ENCODE measurements at places on chromosomes 5 and 9.

- DNase-seq = no peak
Measured at GRCh38 chr9:120363697-120364096, 216.3 kb downstream of the CDK5RAP2 start.

DNA sequence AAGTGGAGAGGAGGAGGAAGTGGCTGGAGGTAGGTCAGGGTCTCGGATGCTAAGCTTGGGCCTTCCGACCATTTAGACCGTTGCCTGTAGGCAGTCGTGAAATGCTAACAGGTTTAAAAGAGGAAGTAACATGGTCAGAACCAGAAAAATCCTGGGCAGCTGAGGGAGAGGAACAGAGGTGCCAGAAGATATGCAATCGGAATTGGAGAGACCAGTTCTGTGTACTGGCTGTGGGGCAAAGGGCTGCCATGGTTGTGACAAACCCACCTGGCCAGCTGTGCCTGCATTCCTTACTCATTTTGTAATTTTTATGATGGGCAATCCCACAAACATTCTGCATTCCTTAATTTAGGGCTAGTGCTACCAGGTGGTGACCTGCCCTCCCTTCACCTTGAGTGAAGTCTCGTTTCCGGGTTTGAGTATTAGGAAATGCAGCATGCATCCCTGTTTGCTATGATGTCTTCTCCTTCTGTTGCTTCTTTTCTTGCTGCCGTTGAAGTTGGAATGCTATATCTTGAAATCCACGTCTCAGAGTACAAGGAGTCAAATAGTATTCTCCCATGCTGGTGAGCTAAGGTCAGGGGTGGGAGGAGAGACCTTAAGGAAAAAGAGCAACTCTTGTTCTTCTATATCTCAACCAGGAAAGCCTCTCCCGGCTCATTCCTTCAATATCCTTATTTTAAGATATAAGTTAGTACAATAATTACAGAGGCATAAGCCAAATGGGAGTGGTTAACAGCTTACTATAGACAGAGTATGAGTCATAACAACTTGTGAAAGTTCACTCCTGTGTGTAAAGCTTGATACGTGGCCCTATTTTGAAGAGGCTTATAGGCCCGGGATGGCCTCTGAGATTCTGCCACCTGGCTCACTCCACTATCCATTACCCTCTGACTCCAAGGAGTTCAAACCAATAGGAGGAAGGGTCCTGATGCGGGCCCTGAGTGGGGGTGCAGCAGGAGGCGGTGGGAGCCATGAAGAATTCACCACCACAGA lies 37.0 kb downstream of the B4GALT1 start:
- DNase-seq = no peak

- peak; percentile 45 for DNase-seq
Measured at GRCh38 chr5:66828548-66829357, 232.6 kb downstream of the MAST4 start.

DNA sequence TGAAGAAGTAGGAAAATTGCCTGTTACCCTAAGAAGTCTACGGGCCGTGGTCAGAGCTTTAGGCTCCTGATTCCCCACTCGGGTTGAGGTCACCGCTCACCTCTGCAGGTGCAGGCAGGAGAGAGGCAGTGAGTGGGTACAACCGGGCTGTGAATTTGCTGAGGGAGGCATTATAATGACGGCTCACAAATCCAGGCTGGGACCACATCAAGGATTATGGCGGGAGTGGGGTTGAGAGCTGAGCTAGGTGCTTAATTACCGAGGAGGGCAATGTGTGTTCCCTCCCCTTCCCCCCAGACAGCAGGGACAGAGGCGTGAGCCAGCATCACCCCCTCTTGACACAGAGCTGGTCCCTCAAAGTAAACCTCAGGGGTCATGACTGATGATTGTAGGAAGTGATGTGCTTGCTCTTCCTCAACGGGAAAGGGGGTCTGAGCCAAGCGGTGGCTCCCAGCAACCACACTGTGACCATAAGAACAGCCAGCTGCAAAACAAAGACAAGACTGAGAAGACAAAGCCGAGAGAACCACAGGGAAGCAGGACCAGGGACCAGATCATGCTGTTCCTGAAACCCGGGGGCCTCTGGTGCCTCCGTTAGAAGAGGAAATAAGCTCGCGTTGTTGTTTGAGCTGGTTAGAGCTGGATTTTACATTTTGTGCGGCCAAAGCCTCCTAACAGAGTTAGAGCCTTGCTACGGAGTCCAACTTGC lies 77.7 kb downstream of the OLFM1 start:
- DNase-seq = no peak

GRCh38 chr5:72338689-72339209 lies 18.6 kb downstream of the PTCD2 start:
- DNase-seq = no peak

GRCh38 chr9:96646081-96646991 lies 8.8 kb downstream of the PRXL2C start:
- peak; percentile 84 for DNase-seq

DNA sequence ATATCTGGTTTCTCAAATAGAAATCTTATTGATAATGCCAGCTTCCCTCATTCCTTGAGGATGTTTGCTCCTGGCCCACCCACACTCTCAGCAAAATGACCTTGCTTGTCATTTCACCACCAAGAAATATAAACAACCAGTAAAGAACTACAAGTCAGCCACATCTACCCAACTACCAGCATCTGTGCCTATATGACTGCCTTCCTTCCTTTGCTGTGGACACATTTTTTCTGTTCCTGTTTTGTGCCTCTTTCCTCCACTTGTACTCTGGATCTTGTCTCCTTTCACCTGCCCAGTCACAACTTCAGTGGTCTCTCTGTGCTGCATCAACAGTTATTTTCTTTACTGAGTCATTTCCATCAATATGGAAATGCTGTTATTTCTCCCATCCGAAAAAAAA lies 20.3 kb downstream of the KIF2A start:
- no peak for DNase-seq

GRCh38 chr9:75713335-75713734 lies 177.1 kb upstream of the PCSK5 start:
- no peak for DNase-seq

DNA sequence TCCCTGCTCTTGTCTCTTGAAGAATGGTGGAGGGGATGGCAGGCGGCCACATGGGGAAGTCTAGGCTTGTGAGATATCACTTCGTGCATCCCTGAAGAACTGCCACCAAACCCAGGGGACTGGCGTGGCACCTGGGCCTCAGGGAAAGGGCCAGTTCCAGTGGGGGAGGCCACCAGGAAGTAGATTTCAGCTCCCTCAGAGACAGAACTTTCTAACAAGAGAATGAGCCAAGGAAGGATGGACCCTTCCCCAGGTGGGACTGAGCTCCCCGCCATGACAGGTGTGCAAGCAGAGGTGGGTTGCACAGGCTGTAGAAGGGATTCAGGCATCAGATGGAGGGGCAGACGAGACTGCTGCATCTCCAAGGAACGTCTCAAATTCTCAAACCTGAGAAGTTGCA lies 193.9 kb downstream of the GABBR2 start:
- DNase-seq = no peak

DNA sequence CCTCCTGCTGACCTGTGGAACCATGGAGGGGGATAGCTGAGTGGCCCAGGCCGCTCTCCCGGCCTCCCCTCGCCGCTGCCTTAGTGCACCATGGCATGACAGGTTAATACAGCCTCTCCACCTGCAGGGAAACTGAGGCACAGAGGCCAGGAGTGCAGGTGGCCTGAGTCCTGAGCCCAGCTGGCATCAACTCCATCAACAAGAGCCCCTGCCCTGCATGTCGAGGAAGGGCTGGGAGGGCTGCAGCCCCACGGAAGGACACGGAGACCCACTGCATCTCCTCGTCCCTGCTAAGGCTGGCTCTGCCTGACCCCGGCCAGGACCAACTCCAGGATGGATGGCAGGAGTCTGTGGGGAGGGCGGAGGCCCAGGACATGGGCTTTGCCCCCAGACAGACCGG lies 27.2 kb downstream of the CCDC187 start:
- DNase-seq = no peak

DNA sequence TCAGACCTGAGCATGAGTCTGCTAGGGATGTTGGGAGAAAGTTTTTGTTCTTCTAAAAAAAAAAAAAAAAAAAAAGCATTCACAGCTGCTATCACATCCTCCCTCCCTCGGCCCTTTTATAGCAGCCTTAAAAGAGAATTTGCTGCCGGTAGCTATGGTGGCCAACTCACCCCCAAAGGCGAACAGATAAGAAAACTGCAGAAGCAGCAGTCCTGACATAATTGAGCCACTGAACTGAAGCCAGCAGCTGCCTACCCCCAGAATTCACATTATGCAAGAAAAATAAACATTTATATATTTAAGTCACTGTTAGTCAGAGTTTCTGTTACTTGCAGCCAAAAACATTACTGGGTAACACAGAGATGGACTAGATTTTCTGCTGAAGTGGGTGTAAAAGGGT lies 124.3 kb upstream of the SMARCA2 start:
- no peak for DNase-seq

- no peak for DNase-seq
Measured at GRCh38 chr9:85630676-85631075, 111.1 kb downstream of the AGTPBP1 start.

DNA sequence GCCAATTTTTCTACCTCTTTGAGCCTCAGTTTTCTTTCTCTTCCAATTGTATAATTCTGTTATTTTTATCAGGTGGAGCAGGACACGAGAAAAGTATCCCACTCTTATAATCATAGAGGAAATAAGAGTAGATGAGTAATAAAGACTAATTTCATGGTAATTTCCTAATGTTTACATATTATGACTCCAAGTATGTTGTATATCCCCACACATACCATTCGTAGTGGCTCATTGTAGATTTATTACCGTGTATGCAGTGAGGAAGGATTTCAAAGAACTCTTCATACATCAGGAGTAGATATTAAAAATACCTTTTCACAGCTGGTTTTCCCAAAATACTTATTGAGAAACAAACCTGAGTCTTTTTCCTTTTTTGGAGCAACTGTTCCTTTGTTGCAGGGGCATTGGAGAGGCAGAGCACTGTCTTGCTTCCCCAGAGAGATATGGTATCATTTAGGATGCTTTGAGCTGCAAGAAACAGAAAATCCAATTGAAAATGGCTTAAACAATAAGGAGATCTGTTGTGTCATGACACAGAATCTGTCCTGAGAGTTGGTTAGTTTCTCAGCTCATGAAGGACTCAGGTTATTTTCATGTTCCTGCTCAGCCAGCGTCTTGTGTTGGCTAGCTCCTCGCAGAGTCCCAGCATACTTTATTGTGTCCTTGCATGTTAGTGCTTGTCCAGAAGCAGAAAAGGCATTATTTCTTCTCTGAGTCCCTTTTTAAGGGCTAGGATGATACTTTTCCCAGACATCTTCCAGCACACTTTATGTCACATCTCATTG lies 291.2 kb downstream of the ARHGAP26 start:
- no peak for DNase-seq

- no peak for DNase-seq
Measured at GRCh38 chr9:113957351-113957750, 81.2 kb downstream of the ZNF618 start.

DNA sequence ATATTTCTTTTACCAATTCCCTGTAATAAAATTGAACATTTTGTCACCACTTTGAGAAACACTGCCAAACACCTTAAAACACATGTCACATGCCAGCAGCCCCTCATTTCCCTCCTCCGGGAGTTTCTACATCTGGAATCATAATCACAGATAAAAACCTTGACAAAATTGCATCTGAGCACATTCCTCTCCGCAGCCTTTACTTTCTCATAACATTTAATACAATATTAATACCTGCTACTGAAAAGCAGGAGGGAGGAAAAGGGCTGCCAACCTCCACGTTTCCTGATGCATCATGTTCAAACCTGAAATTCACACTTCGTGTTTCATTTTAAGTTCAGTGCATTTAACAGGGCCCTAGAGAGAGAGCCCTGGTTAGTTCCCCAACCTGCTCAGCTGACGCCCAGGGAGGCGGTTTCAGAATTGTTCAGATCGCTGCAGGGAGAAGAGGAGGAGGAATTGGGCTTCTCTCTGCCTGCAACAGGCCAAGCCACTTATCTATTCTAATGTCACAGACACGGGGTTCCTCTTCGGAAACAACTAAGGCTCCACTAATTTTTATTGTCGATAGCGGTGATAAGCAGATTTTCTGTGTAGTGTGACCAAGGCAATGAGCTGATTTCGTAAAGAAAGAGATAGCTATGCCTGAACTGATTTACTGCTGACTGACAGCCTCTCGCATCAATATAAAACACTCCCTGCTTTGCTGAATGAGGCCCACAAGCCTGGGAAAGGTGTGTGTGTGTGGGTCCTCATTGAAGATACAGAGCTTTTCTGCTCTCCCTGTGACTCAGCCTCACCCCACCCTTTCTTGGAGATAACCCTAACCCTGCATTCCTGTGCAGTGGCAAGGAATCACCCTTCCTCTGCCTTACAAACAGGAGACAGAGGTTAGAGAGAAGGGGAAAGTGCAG lies 4.9 kb upstream of the LHX2 start:
- DNase-seq = no peak

DNA sequence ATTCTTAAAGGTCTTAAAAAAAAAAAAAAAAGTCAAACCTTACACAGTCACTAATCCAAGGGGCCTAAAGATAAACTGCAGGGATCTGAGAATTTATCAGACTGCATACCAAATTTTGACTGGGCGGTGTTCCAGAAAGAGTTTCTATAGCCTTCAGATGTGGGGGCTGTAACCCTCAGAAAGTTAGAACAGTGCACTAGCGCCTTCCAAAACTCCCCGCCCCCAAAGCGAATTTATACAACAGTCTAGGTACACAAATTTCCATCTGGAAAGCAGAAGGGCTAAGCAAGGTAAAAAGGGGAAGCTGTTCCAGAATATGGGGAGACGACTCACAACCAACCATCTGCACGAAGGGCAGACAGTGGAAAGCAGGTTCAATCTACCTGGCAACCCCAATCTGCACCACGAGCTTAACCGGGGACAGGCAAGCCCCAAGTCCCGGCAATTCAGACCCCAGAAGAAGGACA lies 813 bp downstream of the ERMP1 start:
- no peak for DNase-seq

GRCh38 chr9:93662952-93663572 lies 86.7 kb downstream of the PHF2 start:
- no peak for DNase-seq

DNA sequence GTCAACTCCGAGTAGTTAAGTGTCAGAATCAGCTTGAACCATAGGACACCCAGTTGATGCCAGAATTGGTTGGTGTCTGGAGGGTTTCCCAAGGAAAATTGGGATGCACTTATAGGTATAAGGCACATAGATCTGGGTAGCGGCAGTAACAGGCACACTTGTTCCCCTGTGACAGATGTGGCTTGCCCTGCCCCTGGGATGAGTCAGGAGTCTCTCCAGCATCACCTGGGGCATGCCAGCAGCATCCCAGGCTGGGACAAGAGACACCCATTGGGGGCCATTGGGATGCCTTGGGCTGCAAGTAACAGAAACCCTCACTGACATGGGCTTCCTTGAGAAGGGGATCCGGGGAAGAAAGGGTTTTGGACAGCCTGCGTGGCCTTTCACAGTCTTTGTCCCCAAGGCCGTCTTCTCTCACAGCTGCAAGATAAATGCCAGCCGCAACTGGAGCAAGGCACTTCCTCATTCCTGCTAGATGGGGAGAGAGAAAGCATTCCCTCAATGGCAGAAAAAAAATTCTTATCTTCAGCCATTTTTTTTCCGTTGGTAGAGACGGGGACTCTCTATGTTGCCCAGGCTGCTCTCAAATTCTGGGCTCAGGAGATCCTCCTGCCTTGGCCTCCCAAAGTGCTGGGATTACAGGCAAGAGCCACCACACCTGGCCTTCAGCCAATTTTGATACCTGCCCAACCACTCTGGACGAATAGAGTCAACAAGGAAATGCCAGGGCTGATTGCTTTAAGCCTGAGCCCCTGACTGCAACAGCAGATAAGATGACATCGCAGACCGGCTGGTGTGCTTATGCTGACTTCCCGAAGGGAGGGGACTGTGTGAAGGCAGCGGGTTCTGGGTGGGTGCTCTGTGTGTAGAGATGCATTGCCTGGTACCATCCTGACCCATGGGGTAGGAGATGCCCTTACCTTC lies 13.3 kb upstream of the RNF130 start:
- no peak for DNase-seq

Data from fibroblast of the conjunctiva (primary cell).